ENCODE measurements at places on chromosomes 11 and 22.

DNA sequence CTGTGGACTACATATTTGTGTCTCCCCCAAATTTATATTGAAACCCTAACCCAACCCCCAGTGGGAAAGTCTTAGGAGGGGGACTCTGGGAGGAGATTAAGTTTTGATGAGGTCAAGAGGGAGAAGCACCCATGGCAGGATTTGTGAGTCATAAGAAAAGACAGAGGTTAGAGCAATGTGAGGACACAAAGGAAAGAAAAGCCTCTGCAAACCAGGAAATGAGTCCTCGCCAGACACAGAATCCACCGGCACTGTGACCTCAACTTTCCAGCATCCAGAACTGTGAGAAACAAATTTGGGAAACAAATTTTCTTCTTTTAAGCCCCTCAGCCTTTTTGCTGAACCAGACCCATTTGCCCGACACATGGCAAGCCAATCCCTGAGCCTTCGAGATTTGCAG is 397.0 kb downstream of the NTM start:
- H3K4me1 ChIP-seq: no peaks in the 10 kb centered on the region
- no peak overlapping the region for H3K4me3 ChIP-seq
- H3K27me3 ChIP-seq: no peaks in the 10 kb centered on the region
- H3K36me3 ChIP-seq: no peaks in the 10 kb centered on the region
- DNase-seq: no peak
- H3K27ac ChIP-seq: peak overlapping the region; percentile 80

- no peak overlapping the region for H3K4me3 ChIP-seq
- no peak overlapping the region for H3K27ac ChIP-seq
- no peaks in the 10 kb centered on the region for H3K36me3 ChIP-seq
- H3K27me3 ChIP-seq: no peaks in the 10 kb centered on the region
- peaks cover 7% of the 10 kb centered on the region for H3K4me1 ChIP-seq
Measured at GRCh38 chr11:44614281-44614775, 48.9 kb downstream of the CD82 start.

DNA sequence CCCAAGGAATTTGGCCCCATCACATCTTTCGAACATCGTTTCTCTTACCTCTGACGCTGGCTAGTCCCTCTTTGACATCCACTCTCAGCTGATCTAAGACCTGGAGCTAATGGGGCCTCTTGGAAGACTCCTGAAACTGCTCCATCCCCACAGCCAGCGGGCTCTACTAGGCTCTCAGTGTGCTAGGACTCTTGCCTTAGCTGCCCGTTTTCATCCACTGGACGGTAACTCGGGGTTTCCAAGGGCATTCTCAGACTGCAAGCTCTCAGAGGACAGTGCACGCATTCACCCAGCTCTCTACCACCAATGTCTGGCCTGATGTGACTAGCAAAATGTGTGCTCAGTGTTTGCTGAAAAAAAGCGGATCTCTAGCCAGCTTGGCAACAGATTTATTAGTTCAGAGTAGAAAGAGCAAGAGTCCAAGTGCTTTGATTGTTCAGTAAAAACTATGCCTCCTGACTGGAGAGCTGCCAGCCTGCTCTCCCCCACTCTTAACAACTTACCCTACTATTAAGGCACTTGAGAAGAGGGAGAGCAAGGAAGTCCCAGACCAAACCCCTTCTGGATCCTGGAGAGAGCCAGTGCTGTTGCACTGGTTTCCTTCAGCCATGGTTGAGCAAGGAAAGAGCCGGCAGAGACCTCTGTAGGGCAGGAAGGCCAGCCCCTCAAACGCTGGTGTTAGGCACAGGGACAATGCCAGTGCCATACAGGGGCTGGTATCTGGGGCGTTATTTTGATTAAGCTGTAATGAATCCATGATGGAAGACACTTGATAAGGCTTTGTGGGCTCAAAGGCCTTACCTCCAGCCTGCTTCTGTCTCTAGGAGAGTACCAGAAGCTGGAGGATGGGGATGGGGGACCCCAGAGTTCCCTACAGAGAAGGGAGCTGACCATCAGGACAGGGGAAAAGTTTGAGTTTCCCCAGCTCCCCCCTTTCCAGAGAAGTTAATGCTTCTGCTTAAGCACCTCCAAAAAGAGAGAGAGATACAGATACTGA is 9.2 kb downstream of the RELA start:
- H3K4me1 ChIP-seq: peaks cover 11% of the 10 kb centered on the region
- peaks cover 29% of the 10 kb centered on the region for H3K36me3 ChIP-seq
- peak overlapping the region; percentile 51 for H3K4me3 ChIP-seq
- peak overlapping the region; percentile 98 for H3K27ac ChIP-seq

- no peaks in the 10 kb centered on the region for H3K4me1 ChIP-seq
- no peaks in the 10 kb centered on the region for H3K36me3 ChIP-seq
- no peak overlapping the region for H3K27ac ChIP-seq
- DNase-seq: no peak
- H3K4me3 ChIP-seq: no peak overlapping the region
- no peaks in the 10 kb centered on the region for H3K27me3 ChIP-seq
Measured at GRCh38 chr11:122745111-122745510, 89.6 kb downstream of the UBASH3B start.

- H3K4me3 ChIP-seq: no peak overlapping the region
- no peak overlapping the region for H3K27ac ChIP-seq
- no peak for DNase-seq
- no peaks in the 10 kb centered on the region for H3K36me3 ChIP-seq
Measured at GRCh38 chr11:2466069-2466801, 21.4 kb downstream of the KCNQ1 start.

DNA sequence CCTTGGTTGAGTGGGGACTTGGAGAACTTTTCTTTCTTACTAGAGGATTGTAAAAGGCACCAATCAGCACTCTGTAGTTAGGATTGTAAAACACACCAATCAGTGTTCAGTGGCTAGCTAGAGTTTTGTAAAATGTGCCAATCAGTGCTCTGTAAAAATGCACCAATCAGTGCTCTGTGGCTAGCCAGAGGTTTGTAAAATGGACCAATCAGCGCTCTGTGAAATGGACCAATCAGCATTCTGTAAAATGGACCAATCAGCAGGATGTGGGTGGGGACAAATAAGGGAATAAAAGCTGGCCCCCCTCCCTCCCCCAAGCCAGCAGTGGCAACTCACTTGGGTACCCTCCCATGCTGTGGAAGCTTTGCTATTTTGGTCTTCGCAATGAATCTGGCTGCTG is 5.5 kb upstream of the DRG1 start:
- peak overlapping the region; percentile 55 for H3K27ac ChIP-seq
- H3K4me3 ChIP-seq: no peak overlapping the region
- no peaks in the 10 kb centered on the region for H3K4me1 ChIP-seq
- no peaks in the 10 kb centered on the region for H3K36me3 ChIP-seq

DNA sequence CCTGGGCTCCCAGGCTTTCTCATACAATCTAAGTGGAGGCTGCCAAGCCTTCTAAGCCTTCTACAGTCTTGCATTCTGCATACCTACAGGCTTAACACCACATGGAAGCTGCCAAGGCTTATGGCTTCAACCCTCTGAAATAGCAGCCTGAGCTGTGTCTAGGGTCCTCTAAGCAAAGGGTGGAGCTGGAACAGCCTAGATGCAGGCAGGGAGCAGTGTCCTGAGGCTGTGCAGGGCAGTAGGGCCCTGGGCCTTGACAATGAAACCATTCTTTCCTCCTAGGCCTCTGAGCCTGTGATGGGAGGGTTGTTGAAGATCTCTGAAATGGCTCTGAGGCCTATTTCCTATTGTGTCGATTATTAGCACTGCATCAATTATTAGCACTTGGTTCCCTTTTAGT is 150.9 kb upstream of the GRK3 start:
- no peak overlapping the region for H3K4me3 ChIP-seq
- no peaks in the 10 kb centered on the region for H3K27me3 ChIP-seq
- H3K27ac ChIP-seq: no peak overlapping the region
- H3K4me1 ChIP-seq: no peaks in the 10 kb centered on the region
- H3K36me3 ChIP-seq: no peaks in the 10 kb centered on the region

- DNase-seq: no peak
- H3K27ac ChIP-seq: no peak overlapping the region
- no peaks in the 10 kb centered on the region for H3K36me3 ChIP-seq
- H3K4me3 ChIP-seq: no peak overlapping the region
- H3K4me1 ChIP-seq: peaks cover 13% of the 10 kb centered on the region
Measured at GRCh38 chr11:83540112-83540675, 254.0 kb upstream of the CCDC90B start.

DNA sequence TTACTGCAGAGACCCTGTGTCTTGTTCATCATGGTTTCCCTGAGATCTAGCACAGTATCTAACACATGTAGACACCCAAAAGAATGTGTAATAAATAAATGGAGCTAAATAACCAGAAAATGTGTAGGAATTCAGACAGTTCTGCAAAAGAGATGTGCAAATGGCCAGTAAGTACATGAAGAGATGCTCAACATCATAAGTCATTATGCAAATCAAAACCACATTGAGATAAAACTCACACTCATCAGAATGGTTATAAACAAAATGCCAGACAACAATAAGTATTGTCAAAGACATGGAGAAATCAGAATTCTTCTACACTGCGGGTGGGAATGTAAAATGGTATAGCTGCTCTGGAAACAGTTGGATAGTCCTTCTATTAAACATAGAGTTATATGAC is 88.5 kb downstream of the RBFOX2 start:
- peak overlapping the region; percentile 68 for H3K27ac ChIP-seq
- H3K27me3 ChIP-seq: no peaks in the 10 kb centered on the region
- H3K4me3 ChIP-seq: no peak overlapping the region
- no peak for DNase-seq

- no peaks in the 10 kb centered on the region for H3K27me3 ChIP-seq
- no peak overlapping the region for H3K27ac ChIP-seq
- no peaks in the 10 kb centered on the region for H3K36me3 ChIP-seq
- H3K4me1 ChIP-seq: no peaks in the 10 kb centered on the region
- H3K4me3 ChIP-seq: no peak overlapping the region
- no peak for DNase-seq
Measured at GRCh38 chr11:10386361-10386760, 68.7 kb upstream of the AMPD3 start.

- peak overlapping the region; percentile 57 for H3K27ac ChIP-seq
- no peak overlapping the region for H3K4me3 ChIP-seq
- no peak for DNase-seq
- H3K4me1 ChIP-seq: peaks cover 15% of the 10 kb centered on the region
- no peaks in the 10 kb centered on the region for H3K36me3 ChIP-seq
Measured at GRCh38 chr11:128862406-128862805, 4.7 kb downstream of the KCNJ1 start.

Measured in SK-N-SH (cell line).